B cell (primary cell): ENCODE measurements at places on chromosomes 12 and 14. TPM values are rescaled to one million over a fixed set of nuclear protein-coding genes. Genes with fewer than 3 reads are reported as not detected.

The LRTM2 gene
- polyA plus RNA-seq: not detected in 2 replicates

The SMOC1 gene
- polyA plus RNA-seq: 0.04 and 0.16 TPM in 2 replicates

The SLC17A8 gene
- not detected in 2 replicates for polyA plus RNA-seq

The CARMIL3 gene
- polyA plus RNA-seq: 2.8 and 7.2 TPM in 2 replicates

The C12orf50 gene
- polyA plus RNA-seq: 0.07 TPM in 1 of 2 replicates, not detected in the other
